ENCODE measurements at places on chromosomes 5 and 9.

- DNase-seq = no peak
Measured at GRCh38 chr5:179118756-179119414, 58.7 kb downstream of the ZNF354C start.

- DNase-seq = peak; percentile 31
Measured at GRCh38 chr5:16456103-16456832, 9.3 kb downstream of the ZNF622 start.

- DNase-seq = no peak
Measured at GRCh38 chr5:61813361-61813760, 481.3 kb downstream of the ZSWIM6 start.

- no peak for DNase-seq
Measured at GRCh38 chr5:137923856-137924255, 34.6 kb downstream of the PKD2L2 start.

DNA sequence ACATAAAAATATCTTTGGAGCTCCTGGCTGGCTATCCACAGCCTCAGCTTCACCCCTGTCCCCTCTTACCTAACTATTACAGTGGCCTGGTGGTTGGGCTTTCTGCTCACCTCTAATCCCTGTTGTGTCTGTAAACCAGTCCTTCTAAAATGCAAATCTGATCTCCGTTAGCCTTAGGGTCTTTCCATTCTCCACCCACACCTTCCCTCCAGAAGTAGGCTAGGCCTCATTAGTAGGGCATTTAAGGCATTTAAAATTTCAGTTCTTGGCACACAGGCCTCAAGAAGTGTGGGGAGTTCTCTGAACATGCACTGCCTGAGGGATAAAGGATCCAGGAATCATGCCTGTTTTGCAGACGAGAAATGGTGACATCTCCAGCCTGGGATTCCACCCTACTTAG is 26.4 kb upstream of the STC2 start:
- DNase-seq = no peak

DNA sequence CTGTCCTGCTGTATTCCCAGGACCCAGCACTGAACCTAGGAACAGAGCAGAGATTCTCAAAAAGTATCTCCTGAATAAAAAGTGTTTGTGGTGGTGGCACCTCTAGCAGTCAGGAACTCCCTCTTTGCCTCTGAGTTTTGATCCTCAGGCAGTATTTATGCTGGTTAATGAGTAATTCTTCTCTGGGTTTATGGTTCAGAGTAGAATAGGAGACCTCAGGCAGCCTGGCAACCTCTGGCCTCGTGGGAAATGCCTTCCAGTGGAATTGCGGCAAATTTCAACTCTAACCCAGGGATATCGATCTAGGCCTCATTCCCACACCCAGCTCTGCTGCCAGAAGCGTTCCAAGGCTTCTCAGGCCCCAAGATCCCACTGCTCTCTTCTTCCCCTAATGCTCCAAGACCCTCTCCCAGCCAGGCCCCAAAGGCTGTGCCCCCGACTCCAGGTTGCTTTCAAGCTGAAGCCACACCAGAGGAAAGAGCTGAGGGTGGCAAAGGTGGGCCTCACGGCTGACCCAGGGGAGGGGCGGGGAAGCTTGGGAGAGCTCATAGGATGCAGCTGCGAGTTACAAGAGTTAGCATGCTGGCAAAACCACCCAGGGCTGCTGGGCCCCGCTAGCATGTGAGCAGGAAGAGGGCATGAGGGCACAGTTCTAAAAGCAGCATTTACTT is 10.9 kb upstream of the HDHD3 start:
- DNase-seq = no peak

GRCh38 chr5:180161420-180162303 is 47.3 kb downstream of the RASGEF1C start:
- no peak for DNase-seq

DNA sequence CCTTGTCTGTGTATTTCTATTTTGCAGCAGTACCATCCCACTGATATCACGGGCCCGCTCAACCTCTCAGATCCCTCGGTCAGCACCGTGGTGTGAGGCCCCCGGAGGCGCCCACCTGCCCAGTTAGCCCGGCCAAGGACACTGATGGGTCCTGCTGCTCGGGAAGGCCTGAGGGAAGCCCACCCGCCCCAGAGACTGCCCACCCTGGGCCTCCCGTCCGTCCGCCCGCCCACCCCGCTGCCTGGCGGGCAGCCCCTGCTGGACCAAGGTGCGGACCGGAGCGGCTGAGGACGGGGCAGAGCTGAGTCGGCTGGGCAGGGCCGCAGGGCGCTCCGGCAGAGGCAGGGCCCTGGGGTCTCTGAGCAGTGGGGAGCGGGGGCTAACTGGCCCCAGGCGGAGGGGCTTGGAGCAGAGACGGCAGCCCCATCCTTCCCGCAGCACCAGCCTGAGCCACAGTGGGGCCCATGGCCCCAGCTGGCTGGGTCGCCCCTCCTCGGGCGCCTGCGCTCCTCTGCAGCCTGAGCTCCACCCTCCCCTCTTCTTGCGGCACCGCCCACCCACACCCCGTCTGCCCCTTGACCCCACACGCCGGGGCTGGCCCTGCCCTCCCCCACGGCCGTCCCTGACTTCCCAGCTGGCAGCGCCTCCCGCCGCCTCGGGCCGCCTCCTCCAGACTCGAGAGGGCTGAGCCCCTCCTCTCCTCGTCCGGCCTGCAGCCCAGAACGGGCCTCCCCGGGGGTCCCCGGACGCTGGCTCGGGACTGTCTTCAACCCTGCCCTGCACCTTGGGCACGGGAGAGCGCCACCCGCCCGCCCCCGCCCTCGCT is 1.9 kb downstream of the LRRC26 start:
- DNase-seq = no peak

GRCh38 chr9:129311643-129312042 is 133.6 kb upstream of the IER5L start:
- DNase-seq = no peak

DNA sequence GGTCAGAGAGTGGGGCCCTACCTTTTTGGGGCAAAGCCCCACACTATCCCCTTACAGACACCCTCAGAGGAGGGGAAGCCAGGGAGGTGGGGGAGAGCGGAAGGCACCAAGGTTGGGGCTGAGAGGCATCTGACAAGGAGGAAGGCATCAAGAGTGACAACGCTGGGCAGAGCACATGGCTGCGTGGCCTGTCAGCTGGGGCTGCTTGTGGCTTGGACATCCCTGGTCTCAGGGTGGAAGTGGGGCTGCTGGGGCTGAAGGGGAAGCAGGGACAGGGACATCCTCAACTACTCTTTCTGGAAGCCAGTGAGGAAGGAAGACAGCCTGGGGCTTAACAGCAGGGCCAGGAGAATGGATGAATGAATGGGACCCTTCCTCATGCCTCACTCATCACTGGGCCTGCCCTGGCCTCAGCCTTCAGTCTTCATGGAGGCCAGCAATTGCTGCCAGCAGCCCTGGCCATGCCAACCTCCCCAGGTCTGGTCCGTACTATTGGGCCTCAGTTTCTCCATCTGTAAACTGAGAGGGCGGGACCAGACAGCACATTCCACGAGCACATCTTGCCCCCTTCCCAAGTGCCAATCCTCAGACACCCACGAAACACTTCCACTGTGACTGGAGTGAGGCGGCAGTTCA is 993 bp upstream of the RALGDS start:
- no peak for DNase-seq

- DNase-seq = no peak
Measured at GRCh38 chr9:12817702-12818101, 42.9 kb downstream of the LURAP1L start.

- no peak for DNase-seq
Measured at GRCh38 chr5:151142933-151143332, 14.6 kb downstream of the ANXA6 start.

DNA sequence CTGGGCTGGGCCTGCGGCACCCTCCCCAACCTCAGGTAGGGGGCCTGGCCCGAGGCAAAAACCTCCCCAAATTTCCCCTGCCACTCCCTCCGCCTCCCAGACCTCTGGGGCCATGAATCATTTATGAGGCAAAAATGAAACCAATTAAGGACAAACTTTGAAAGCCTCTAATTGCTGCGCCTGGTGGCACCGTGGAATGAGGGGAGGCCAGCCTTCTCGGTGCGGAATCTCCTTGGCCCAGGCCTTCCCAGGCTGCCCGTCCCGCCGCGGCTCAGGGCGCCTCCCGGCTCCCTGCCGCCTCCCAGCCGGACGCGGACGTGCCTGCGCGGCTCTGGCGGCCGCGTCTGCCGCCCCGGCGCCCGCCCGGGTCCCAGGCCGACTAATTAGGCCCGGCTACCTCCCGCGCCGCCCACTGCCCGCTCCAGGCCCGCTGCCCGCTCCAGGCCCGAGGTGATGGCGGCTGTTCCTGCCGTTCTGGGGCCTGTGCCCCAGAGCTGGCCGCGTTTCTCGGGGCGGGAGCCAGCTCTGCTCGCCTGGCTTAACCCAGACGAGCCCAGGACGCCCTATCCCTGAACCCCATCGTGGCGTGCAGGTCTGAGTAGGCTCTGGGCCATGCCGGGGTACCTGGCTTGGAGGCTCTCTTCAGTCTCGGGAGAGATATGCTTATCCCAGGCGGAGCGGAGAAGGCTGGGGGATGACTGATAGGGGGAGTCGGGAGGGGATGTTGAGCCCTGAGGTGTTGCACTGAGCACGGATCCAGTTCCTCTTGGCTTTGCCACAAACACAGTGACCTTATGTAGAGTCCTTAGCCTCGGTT is 20.1 kb downstream of the CXXC5 start:
- peak; percentile 69 for DNase-seq

GRCh38 chr9:5110867-5111681 is 74.4 kb downstream of the INSL6 start:
- no peak for DNase-seq

- no peak for DNase-seq
Measured at GRCh38 chr9:85617141-85617670, 124.5 kb downstream of the AGTPBP1 start.

DNA sequence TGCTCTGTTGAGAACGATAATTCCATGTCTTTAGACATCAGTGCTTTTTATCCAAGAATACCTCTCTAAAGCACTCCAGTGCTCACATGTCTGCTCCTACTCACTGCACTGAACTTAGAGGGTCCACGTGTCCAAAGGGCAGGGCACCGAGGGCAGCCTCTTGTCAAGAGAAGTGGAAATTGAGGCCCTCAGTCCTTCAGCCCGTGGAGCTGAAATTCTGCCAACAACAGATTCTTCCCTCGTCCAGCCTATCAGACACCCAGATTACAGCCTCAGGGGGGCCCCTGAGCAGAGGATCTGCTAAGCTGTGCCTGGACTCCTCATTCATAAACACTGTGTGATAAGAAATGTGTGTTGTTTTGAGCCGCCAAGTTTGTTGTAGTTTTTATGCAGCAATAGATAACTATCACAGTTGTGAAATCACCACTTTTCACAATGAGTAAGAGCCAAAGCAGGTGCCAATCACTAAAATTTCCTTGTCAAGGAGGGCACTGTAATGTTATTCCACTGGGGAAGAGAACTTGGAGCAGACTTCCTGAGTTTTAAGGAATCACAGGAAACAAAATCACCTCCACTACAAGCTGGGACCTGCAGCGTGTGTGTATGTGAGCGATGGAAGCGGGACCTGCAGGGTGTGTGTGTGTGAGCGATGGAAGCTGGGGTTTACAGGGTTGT is 58.8 kb upstream of the IGFBPL1 start:
- DNase-seq = no peak
